Caki2 (cell line): ENCODE measurements at places on chromosomes 6 and 20.

DNA sequence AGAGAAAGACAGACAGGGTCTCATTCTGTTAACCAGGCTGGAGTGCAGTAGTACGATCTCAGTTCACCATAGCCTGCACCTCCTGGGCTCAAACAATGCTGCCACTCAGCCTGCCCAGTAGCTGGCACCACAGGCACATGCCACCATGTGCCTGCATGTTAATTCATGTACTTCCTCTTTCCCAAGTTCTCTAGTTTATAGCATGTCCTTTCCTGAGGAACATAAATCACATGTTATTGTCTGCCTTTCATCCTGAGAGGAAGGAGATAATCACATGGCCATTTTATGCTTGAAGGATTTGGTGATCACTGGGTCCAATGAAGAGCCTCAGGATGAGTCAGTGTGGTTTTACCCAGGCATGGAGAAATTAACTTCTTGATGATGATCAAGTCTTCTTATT is 47.9 kb downstream of the COL11A2 start:
- peak; percentile 52 for DNase-seq

DNA sequence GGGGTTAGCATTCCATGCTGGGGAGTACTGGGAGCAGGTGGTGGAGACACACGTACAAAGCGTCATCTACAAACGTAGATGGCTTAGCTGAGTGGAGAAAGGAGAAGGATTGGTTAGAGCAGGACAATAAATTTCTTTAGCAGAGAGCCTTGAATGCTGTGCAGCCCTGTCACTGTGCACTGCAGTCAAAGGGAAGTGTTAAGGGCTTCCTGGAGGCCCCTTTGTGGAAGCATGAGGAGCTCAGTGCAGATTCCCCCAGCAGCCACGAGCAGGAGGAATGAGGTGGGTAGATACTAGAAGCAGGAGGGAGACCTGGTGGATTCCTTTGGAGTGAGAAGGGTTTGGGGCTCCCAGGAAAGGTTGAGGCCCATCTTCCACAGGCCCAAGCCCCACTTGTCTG is 6.1 kb upstream of the TREML4 start:
- no peak for DNase-seq

GRCh38 chr20:13109658-13110057 is 100.9 kb downstream of the SPTLC3 start:
- no peak for DNase-seq

- DNase-seq, result no peak
Observed at GRCh38 chr6:57162516-57162915, 9.6 kb upstream of the BAG2 start.

- DNase-seq, result no peak
Observed at GRCh38 chr20:32479697-32480171, 105.4 kb downstream of the NOL4L start.

DNA sequence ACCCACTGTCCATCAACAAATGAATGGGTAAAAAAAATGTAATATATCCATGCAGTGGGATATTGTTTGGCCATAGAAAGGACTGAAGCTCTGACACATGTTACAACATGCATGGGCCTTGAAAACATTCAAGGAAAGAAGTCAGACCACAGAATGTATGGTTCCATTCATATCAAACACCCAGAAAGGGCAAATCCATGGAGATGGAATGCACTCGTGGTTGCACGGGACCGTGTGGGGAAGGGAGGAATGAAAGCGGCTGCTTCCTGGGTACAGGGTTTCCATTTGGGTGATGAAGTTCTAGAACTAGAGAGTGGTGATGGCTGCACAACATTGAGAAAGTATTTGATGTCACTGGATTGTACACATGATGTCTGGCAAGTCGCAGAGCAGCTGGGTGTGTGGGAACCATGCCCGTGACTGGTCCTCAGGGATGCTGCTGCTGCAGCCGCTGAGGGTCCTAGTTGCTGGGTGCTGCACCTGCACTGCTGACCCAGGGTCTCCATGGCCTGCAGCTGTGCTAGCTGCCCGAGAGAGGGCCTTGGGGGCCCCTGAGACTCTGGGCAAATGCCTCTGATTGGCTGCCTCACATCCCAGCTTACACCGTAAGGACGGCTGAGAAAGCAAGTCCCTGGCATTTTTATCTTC is 220.3 kb downstream of the NRN1 start:
- DNase-seq, result no peak

DNA sequence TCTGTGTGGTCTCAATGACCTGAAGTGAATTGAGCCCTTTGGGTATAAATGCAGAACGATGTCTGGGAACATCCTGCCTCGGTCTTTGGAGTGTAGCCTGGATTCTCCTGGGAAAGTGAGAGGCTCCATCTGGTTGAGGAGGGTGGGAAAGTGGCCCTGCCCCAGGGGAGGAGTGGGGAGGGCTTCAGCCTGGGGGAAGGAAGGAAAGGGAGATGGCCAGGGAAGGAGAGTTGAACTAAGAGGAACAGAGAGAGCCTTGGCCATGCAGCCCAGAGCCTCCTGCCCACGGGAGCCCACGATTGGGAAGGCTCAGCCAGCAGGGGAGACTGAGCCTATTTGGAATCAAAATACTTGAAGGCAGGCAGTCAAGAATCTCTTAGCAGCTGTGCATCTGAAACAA is 2.3 kb upstream of the EPB41L1 start:
- DNase-seq, result no peak

- no peak for DNase-seq
Observed at GRCh38 chr20:54793291-54793992, 318.0 kb downstream of the DOK5 start.

DNA sequence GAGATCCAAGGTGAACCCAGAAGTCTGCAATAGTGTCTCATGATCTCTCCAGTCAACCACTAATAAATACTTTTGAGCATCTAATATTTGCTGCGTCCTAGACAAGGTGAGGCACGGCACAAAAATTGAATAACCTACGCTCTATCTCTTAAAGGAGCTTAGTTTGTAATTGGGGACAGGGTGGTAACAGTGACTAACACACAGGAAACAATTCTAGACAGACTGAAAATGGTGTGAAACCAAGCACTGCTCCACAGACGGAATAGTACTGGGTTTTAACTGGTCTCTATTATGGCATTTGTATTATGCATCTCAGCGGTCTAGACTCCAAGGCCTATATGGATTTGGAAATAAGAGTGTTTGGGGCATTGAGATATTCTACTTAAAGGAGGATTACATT is 120.1 kb downstream of the CLIC5 start:
- DNase-seq, result no peak

- no peak for DNase-seq
Observed at GRCh38 chr6:4512051-4512471, 264.1 kb upstream of the CDYL start.

GRCh38 chr6:71312089-71312488 is 23.5 kb downstream of the OGFRL1 start:
- no peak for DNase-seq

DNA sequence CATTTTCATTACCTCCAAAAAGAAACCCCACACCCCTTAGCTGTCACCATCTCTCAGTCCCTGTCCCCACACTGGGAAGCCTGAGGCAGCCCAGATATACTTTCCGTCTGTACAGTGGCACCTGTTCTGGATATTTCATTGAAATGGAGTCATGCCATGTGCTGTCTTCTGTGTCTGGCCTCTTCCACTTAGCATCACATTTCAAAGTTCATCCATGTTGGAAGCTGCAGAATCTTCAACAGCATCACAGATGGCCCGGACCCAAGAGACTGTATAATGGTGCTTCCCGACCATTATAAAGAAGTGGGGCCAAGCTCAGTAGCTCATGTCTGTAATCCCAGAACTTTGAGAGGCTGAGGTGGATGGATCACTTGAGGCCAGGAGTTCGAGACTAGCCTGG is 58.4 kb downstream of the DLGAP4 start:
- DNase-seq, result no peak

DNA sequence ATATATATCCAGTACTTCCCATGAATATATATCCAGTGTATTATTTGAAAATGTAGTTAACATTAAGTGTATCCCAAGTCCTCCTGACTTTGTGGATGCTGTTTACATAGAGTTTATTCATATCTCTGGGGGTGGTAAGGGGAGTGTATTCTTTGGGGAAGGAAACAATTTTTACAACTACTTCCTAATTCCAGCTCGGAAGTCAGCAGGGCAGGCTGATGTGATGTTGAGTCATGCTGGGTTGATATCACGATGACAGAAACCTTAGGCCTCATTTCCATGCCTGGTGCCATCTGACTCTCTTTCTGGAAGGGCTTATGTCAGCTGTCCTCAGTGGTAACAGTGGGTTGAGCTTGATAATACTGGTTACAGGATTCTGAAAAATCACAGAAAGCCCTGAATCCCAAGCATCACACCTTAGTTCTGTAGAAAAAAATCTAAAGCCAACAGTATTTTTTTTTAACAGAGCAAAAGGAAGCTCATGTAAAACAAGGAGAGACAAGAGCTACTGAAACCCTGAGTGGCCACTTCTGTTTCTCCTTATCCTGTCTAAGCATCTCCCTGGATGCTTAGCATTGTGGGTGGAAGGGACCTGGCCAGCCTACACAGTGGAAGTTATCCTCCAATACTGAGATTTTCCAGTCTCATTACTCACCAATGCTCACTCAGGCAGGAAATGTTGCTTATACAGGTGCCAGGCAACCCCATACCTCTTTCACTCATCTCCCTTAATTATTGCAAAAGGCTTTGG is 75.2 kb upstream of the IYD start:
- DNase-seq, result peak; percentile 44

DNA sequence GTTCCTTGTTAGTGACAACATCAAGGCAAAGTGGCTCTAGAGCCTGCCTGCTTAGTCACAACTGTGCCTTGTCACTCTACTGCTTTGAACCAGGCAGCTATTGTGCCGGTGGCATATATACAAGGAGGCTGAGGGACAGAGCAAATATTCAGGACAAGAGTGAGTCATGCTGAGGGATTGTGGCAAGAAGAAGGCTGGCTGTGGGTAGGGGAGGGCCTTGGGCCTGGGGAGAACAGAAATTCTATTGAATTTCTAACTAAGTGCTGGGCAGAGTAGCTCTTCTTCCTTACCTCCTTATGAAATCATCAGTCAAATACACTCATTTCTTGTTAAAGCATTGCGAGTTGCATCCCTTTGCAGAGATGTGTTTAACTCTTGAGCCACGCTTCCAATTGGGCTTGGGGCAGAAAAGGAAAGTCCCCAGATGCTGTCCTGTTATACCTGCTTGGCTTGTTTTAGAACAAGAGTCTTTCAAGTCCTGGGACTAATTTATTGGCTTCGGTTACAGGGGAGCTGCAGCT is 59.7 kb downstream of the PFDN4 start:
- DNase-seq, result peak; percentile 64

GRCh38 chr6:17813542-17813941 is 106.8 kb upstream of the NUP153 start:
- peak; percentile 63 for DNase-seq

- no peak for DNase-seq
Observed at GRCh38 chr6:3585320-3585935, 128.6 kb upstream of the SLC22A23 start.

DNA sequence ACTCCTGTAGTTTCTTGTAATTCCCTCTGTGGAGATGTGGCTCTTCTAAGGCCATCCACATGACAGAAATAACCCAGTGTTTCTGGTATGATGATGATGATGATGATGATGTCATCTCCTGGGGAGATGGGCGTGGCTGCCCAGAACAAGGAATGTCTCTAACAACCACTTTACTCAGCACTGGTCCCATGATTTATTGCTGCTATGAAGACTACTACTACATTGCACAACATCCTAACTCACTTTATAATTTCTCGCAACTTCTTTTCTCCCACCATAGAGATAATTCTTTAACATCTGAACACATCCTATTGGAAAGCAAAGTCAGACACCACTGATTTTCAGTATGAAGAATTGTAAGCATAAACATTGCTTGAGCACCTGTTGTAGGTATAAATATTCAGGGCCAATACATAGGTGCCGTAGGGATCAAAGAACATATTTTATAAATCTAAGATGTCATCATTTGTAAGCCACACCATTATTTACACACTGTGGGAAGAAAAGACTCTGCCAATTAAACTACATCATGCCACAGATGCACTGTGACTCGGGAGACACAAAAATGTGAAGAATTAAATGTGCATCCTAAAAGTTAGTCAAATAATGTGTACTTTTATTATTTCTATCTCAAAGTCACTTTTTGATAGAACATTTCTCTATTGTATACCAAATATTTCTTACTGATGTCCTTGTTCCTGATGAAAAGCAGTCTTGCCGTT is 6.4 kb downstream of the TPMT start:
- DNase-seq, result peak; percentile 67

DNA sequence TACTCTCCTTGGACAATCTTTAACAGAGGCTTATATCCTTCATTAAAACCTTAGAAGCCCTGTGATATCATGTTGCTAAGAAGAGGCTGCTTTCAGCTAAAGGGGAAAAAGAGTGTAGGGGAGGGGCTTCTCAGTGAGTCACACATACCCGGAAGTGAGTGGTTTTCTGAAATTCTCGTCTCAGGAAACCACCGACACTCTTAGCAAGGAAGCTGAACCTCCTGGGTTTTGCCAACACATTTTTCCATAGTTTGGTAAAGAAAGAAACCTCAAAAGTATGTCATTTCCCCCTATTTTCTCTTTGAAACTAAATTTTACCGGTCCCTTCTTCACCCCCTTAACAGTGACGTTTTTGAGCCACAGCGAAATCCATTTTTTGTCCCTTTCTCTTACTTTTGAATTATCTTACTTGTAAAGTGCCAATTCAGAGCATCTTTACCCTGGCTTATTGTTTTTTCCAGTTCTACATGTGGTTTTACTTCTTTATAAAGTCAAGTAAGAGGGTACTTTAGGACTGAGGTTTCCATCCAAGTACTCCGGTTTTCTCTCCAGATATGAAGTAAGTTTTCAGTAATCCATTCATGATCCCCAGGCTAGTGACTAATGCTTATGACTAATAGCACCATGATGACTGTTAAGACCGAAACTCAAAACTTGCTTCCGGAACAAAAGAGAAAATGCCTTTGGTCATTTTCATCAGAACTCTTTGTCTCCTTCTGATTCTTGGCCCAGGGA is 219.3 kb downstream of the ARHGAP18 start:
- DNase-seq, result peak; percentile 91

DNA sequence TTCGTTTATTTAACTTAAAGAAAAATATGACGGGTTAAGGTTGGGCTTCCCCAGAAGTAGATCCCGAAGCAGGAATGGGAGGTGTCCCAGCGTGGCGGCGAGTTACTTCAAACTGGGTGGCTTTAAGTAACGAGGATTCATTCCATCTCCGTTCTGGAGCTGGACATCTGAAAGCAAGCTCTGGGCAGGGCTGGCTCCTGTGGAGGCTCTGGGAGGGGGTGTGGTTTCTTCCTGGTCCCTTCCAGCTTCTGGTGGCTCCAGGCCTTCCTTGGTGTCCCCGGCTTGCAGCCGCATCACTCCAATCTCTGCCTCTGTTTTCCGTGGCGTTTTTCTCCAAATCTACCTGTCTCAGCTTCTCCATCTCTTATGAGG is 47.3 kb upstream of the BHLHE23 start:
- no peak for DNase-seq

DNA sequence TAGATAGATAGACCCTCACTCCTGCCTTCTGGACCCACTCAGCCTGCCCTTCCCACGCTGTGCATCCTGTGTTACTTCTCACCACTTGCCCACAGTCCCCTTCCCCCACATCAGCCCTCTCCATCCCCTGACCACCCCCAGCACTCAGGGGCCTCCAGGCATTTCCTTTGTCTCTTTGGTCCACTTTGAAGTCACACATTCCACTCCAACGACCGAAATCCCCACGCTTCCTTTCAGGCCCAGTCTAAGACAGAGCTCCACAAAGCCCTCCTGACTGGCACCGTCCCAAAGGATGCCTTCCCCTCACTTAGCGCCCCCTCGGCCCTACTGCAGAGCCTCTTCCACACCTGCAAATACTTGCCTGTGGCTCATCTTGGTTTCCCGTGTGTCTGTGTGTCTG is 83.8 kb downstream of the FOXF2 start:
- DNase-seq, result no peak
